ENCODE measurements at places on chromosomes 11 and 22.

GRCh38 chr22:39577366-39577765 lies 6.8 kb downstream of the CACNA1I start:
- DNase-seq = no peak

- DNase-seq = no peak
Observed at GRCh38 chr11:8314916-8315315, 51.2 kb upstream of the LMO1 start.

DNA sequence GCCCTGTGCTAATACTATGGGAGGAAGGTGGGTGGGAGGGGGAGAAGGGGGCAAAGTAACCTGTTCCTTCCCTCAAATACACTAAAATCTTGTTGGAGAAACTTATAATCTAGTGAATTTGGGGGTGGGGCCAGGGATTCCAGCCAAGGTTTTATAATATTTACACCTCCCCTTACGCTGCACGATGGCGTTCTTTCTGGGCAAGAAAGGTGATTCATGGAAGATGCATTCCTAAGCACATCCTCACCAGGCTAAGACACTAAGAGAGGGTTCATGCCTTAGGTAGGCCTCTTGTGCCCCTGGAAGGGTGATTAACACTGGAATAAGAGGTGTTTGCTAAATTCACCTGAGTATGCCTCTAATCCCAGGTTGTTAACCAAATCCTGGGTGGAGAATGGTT lies 82.6 kb downstream of the BARX2 start:
- DNase-seq = no peak

DNA sequence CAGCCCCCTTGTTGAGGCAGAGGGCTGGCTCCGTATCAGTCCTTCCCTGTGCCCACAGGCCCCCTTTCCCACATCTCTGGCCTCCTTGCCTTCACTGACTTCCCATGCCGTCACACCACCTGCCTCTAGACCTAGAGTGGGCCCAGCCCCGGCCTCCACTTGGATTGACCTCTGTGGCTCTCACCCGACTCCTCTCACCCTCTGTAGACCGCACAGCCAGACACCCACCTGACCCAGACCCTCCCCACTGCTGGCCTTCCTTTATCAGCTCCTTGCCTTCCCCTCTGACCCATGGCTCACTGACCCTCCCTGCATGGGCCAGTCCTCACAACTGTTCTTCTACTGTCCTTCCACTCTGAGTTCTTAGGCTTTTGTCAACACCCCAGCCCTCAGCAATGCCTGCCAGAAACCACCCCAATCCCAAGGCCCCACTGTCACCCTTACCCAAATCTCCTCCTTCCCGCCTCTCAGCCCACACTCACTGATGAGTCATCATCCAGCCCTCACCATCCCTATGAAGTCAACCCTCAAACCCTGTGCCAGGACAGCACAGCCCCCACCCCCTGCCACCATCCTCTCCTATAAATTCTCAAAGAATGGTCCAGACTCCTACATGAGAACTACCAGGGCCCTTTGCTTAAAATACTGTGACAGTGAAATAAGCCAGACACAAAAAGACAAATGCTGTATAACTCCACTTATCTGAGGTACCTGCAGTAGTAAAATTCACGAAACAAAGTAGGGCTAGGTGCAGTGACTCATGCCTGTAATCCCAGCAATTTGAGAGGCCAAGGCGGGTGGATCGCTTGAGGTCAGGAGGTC lies 53.4 kb downstream of the SCGB1A1 start:
- peak; percentile 72 for DNase-seq

DNA sequence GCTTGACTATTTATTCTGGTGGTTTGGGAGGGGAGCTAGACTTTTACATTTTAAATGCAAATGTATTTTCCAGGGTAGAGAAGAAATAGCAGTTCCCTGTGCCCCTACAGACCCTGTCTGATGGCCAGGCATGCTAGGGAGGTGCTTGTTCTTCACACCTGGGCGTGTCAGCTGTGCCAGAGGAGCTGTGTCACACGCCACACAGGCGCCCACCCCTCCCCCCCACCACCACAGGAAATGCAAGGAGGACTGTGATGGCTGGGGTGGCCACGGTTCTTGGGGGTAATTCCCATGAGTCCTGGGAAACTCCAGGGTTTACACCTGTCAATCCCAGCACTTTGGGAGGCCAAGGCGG lies 82.2 kb downstream of the FLI1 start:
- no peak for DNase-seq

GRCh38 chr11:125262830-125263218 lies 98.3 kb downstream of the PKNOX2 start:
- no peak for DNase-seq

- no peak for DNase-seq
Observed at GRCh38 chr22:36430863-36431262, 43.1 kb upstream of the MYH9 start.

- DNase-seq = no peak
Observed at GRCh38 chr11:35655856-35656255, 6.7 kb upstream of the TRIM44 start.

DNA sequence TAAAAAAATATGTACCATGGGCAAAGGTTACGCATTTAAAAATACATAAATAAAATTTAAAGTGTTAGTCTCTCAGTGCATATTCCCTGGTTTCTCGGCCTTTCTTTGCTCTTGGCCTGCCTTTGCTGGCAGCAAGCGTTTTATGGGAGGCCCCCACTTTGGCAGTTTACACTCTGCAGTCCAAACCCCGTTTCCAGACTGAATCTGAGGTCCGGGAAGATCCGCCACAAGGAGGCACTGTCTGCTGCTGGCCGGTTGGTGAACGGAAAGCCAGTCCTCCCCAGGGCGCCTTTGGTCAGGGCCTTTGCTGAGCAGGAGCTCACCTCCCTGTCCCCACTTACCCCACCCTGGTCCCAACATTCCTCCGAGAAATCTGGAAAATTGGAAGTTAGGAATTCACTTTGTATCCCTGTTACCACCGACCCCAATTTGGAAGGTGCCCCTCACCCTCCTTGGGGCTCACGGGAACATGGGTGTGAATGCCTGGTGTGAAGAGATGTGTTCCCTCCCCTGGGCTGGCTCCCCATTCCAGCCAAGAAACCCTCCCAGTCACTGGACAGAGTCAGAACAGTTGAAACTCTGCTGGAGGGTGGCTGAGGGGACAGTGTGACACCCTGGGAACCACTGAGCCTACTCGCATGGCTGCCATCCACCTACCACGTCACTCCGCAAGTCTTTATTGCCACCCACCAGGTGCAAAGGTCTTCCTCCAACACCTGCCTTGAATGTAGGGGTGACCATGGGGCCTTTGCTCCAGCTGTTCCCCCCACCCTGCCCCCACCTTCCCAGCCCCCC lies 9.4 kb upstream of the SF1 start:
- DNase-seq = peak; percentile 45

GRCh38 chr11:20066013-20066782 lies 94.1 kb downstream of the DBX1 start:
- no peak for DNase-seq

GRCh38 chr11:31824332-31824878 lies 13.3 kb upstream of the PAX6 start:
- DNase-seq = no peak

- DNase-seq = peak; percentile 15
Observed at GRCh38 chr11:87463486-87464102, 425.9 kb downstream of the TMEM135 start.

GRCh38 chr11:120108785-120109168 lies 29.1 kb downstream of the TRIM29 start:
- no peak for DNase-seq

GRCh38 chr22:24952837-24953383 lies 394 bp downstream of the KIAA1671 start:
- DNase-seq = no peak

GRCh38 chr11:126468102-126468521 lies 112.6 kb downstream of the ST3GAL4 start:
- DNase-seq = no peak
